ENCODE measurements at places on chromosomes 2 and 18.

DNA sequence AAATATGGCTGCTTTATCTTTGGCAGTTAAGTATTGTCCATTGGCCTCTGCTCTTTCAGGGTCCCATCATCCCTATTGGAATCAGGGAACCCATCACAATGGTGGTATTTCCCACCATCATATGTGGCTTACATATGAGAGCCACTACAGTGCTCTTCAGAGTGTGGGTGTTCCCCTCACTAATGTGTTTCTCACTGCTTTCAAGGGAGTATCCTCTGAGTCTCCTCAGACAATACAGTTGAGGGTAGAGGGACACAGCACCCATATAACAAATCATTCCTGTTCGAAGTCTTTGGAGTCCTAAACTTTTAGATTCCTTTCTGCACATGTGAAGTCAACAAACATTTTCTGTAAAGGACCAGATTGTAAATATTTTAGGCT lies 48.8 kb upstream of the DNAJC10 start:
- no peak for DNase-seq

GRCh38 chr2:115129536-115129935 lies 687.1 kb downstream of the DPP10 start:
- DNase-seq: no peak

DNA sequence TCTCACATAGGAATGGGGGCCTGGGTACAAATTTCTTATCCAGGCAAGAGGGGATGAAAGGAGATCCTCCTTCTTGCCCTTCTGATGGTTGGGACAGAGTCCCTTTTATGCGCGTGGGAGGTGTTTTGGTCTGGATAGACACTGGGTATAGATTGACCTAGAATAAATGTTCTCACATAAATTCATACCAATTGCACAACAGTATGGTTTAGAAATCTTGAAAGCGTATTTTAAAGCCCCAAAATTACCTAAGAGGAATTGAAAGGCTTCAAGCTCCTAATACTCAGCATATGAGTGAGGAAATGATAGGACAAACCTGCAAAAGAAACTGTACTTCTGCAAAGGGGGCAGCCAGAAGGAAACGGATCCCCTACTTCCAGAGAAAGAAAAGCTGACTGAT lies 2.6 kb upstream of the BCL2 start:
- no peak for DNase-seq

GRCh38 chr2:222525811-222526210 lies 101.5 kb downstream of the SGPP2 start:
- no peak for DNase-seq

- DNase-seq: no peak
These were observed 117.9 kb downstream of the MYCN start for GRCh38 chr2:16058256-16058655.

DNA sequence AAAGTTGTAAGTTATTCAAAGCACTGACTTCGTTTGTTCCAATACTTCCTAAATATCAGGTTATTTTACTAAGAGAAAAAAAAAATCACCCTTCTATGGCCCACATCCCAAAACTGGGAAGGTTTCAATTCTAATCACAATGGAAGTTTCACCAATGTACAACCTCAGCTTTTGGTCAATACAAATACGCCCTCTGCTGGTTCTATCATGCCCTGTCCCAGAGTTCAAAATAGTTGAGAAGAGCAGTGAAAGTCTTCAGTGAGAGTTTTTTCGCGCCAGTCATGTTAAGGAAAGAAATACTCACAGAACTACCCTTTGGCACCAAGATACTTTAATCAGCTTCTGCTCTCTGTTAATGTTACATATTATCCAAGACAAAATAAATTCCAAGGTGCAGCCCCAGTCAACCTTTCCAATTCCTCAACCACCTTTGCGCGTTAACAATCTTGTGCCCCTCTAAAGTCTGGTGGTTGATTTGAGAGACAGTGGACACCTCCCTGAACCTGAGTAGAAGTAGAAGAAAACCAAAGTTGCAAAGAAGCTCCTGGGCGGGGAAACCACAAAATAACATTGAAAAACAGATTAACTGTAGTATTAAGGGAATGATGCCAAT lies 59.9 kb downstream of the SUMO1 start:
- DNase-seq: no peak

GRCh38 chr2:144944546-144945220 lies 424.8 kb upstream of the ZEB2 start:
- no peak for DNase-seq

DNA sequence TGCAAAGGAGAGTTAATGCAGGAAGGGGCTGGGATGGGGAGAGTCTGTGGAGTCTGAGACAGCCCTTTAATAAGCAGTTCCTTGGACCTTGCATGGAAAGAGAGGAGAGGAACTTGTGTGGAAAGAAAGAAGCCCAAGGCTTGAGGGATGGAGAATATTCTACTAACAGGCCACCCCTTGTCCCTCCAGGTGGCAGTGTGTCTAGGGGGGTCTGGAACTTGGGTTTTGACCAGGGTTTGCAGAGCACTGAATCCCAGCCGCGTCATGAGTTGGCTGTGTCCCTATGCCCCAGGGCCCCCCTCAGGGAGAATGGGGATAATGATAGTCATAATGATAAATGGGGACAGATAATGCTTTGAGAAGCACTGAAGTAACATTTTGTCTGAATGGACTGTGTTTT lies 15.0 kb downstream of the TCF7L1 start:
- DNase-seq: no peak

GRCh38 chr2:189060096-189060642 lies 86.0 kb downstream of the COL3A1 start:
- DNase-seq: no peak

DNA sequence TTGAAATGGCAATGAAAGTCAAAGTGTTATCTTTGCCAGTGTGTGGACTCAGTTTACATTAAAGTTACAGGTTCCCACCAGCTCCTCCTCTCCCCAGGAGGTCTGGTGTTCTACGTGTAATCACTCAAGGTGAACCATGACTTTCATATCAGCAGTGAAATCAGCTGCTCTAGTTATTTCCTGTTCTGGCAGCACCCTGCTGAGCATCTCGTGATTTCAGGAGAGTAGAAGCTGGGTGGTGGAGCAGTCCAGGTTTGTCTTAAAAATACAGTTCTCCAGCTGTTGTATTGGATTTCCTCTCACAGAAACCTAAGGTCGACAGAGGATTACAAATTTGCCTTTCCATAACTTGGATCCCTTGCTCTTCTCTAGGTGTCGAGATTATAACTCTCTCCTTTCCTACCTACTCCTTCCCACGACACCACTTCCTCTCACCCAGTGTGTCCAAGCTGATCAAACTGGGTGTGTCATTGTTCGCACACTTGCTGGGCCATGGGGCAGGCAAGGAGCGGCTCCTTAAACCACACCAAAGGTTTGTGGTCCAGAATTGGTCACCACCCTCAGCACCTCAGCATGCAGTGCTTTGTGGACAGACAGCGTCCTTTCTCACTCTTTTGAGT lies 13.0 kb upstream of the ARHGAP25 start:
- DNase-seq: no peak

- DNase-seq: no peak
These were observed 13.8 kb upstream of the CTLA4 start for GRCh38 chr2:203853722-203854121.

GRCh38 chr18:31652357-31652756 lies 32.0 kb downstream of the B4GALT6 start:
- DNase-seq: no peak

- DNase-seq: no peak
These were observed 42.9 kb upstream of the SNED1 start for GRCh38 chr2:240955306-240956170.

GRCh38 chr2:160561551-160562295 lies 68.1 kb upstream of the RBMS1 start:
- no peak for DNase-seq

GRCh38 chr18:22826726-22827125 lies 106.4 kb upstream of the RBBP8 start:
- no peak for DNase-seq

DNA sequence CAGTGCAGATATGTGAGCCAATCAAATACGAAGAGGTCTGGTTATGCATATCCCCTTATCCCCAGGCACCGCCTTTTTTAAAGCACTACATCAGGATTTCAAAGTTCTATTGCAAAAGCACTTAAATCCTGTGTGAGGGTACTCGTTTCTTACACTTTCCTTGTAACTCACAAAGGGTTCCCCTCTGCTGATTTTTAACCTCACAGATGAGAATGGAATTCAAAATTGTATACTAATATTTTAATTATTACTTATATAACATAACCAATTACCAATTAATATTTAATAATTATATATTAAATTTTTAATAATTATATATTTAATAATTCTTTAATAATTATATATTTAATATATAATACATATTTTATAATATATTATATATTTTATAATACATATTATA lies 126.2 kb upstream of the MAPRE2 start:
- DNase-seq: no peak

- no peak for DNase-seq
These were observed 45.8 kb upstream of the NFU1 start for GRCh38 chr2:69483024-69483423.

GRCh38 chr18:26868968-26869586 lies 3.6 kb upstream of the AQP4 start:
- DNase-seq: no peak

GRCh38 chr2:158926478-158926948 lies 41.9 kb upstream of the TANC1 start:
- no peak for DNase-seq

GRCh38 chr2:120075545-120075944 lies 62.7 kb downstream of the EPB41L5 start:
- no peak for DNase-seq

- no peak for DNase-seq
These were observed 40.2 kb upstream of the COPS8 start for GRCh38 chr2:237045449-237045848.

- DNase-seq: no peak
These were observed 40.2 kb downstream of the RTP5 start for GRCh38 chr2:241909769-241910168.

GRCh38 chr2:205864491-205864890 lies 182.2 kb downstream of the NRP2 start:
- DNase-seq: no peak

- no peak for DNase-seq
These were observed 119.3 kb downstream of the ABCA12 start for GRCh38 chr2:215019085-215019484.

DNA sequence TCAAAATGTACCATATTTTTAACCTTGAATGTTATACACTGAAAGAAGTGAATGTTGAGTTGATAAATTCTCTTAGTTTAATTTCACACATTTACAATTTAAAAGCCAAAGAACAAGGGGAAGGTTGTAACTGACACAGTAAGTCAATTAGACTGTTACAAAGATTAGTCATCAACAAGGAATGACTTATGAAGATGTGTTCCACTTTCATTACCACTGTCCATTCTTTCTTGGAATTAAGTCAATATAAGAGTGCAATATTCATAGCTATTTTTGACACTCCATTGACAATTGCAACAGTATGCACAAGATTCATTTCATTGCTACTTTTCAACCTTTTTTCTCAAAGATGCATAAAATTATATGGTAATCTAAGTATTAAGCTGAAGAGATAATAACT lies 291.3 kb downstream of the RIT2 start:
- DNase-seq: no peak

DNA sequence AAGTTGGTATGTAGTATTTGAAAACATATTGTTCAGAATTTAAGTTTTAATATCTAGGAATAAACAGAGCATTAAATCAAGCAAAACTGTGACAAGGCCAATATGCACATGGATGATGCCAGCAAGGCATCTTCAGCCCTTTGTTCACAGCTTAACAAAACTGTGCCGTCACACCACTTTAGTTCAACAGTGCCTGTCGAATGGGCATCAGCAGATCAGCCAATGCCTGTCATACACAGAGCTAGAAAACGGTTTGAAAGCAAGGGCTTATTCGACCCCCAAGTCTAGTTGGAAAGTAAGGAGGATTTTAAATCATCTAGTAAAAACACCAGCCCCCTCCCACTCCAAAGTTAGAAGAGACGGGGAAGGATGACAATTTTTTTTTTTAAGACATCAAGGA lies 16.7 kb downstream of the ZEB2 start:
- DNase-seq: no peak

GRCh38 chr2:197254776-197255530 lies 55.6 kb downstream of the ANKRD44 start:
- no peak for DNase-seq

- DNase-seq: no peak
These were observed 2.9 kb downstream of the CTLA4 start for GRCh38 chr2:203870481-203870880.

GRCh38 chr2:40434731-40435271 lies 17.1 kb downstream of the SLC8A1 start:
- DNase-seq: no peak

- DNase-seq: no peak
These were observed 11.5 kb upstream of the INPP5D start for GRCh38 chr2:233048569-233049193.

DNA sequence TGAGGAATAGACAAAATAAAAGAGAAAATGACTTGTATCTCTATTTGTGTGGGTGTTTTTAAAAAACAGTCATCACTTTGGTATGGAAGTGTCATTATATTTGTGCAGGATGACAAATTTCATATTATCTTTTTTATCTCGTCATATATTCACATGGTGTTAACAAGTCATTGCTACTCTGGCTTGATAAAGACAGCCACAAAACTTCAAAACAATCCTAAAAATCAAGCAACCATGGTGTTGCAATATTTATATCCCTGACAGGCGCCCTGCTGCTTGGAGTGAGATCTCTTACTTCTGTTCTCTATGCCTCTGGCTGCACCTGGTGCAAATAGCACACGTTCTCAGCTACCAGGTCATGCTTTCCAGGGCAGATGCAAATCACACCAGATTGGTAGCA lies 278.0 kb upstream of the EPHA4 start:
- DNase-seq: no peak

- no peak for DNase-seq
These were observed 198.6 kb downstream of the HAUS1 start for GRCh38 chr18:46302528-46303485.
